ENCODE measurements at places on chromosomes 2 and 18.

DNA sequence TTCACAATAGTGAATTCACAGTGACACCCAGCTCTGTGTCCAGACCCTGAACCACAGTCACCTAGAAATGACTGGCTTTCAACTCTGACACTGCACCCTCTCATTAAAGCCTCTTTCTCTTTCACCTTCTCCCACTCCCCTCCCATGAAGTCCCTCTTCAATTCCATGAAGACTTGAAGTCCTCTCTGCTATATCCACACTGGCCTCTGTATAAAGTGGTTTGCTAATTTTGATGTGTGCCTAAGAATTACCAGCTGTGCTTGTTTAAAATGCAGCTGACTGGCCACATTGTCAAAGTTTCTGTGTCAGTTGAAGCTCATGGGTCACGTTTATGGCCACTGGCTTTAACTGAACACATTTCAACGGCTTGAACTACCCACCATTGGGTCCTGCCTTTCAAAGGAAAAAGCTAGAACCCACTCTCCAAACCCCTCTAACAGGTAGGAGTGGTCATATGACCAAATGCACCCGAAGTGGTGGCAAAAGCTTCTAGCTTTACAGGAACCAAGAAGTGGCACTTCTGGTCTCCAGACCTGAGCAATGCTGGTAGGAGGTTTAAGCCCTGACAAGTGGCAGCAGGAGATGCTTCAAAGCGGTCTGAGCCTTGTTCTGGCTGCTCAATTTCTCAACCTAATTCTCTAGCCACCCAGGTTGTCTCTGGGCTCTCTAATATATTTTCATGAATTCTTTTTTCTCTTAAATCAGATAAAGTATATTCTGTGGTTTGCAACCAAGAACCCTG, 34.2 kb downstream of the B4GALT6 start:
- no peak for DNase-seq

DNA sequence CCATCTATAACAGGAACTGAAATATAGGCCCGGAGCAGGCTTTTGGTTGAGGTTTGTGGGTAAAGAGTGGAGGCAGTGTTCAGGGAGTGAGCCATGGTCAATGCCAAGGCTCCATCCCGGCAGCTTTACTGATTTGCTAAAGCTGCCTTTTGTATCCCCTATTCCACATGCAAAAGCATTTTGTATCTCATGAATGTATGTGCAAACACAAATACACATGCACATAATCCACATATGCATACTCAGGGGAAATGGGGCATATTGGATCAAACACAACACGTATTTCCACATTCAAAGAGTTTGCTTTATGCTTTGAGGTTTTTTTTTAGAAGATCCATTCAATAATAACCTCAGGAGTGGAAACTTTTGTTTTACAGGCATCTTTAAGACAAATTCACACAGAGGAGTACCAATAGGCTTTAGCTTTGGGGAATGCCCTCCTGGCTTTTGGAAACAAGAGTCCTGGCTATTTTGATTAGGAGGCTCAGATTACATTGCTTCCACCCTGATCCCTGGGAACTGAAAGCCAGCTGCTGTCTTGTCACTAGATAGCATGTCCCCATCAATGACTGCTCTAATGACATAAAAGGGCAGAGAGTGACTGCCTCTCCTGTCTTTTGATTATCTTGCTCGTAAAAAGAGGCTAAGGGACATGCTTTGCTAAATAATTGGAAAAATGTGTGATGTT, 263.2 kb downstream of the EN1 start:
- DNase-seq: no peak

DNA sequence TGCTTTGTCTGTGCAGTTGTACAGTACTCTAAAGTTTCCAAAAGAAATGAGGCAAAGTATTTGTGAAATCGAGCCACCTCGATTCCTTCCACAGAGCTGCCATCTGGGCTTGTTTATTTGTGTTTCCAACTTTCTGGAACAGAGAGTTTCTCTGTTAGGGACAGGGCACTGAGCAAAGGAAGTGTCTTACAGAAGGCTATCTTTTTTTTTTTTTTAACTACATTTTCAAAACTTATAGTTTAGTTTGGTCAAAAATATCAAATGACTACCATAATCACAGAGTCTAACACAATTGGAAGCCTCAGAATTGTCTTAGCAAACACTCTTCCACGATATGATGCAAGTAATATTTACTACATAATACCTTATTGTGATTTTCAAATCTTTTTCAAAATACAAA, 796 bp downstream of the RFTN2 start:
- no peak for DNase-seq

DNA sequence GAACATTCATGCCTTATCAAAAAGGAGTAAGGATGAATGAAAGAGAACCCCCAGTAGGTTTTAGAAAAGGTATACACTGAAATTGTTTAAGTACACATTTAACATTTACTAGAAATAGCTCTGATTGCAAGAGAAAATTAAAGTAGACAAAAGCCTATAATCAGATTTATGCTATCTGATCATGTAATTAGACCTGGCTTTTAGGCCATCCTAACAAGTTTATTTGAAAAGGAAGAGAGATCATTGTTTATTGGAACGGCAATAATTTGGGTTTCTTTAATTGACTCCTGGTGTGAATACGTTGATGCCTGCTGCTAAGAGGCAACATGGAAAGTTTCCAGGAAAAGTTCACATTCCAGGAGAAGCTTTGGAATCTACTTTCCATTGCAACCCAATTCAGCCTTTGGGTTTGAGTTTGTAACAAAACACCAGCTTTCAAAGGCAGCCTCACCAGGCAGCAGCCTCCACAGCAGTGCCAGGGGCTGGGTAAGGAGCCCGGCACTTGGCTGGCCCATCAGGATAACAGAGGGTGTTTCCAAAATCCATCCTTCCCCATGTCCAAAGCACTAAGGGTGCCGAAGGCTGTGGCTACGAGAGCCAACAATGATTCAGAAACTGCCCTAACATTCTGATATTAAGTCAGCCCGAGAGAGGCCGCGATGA, 18.0 kb downstream of the FZD7 start:
- DNase-seq: no peak

GRCh38 chr2:71715951-71716696, 262.8 kb downstream of the DYSF start:
- DNase-seq: no peak

DNA sequence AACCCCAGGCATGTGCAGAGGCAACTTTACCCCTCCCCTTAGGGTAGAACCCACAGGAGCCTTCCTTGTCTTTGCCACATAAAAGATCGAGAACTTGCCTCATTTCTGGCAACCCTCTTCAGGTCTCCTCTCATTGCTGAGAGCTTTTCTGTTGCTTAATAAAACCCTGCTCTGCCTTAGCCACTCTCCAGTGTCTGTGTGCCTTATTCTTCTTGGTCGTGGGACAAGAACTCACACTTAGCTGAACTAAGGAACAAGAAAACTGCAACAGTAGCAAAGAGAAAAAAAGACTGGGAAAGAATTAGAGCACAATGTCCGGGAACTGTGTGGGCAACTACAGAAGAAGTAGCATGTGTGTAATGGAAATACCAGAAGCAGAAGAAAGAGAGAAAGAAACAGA, 56.2 kb upstream of the SMIM21 start:
- DNase-seq: peak; percentile 8

DNA sequence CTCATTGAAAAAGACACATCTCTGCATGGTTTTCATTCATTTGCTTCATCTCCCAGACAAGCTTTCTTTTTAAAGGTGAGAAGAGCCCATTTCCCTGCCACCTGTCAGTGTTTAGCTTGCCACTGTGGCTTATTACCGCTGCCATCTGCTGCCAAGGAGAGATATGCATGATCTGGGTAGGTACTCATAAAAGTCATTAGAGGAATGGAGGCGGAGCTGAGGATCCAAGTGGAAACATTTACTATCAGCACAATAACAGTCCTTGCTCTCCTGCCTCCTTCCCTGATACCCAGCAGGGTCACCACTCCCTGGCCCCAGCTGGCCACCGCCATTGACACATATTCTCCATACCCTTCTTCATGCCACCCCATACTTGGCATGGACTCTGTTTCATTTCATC, 390.4 kb downstream of the TSN start:
- DNase-seq: no peak

DNA sequence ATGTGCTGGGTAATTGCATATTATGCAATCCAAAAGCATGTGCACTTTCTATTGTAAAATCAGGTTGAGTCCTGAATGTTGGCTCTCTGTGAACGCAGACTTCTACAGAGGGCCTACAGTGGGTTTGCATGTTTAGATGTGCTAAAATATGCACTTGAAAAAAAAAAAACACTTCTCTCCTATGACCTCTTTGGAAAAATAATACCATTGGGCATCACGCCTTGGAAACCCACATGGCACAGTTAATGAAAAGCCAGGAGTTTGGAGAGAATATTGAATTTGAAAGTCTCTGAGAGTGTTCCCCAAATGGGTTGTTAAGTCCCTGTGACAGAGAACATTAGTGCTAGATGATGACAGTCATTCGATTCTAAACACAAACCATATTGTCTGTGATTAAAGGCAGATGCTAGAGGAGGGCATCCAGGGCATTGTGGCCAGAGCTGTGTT, 710.4 kb upstream of the PIK3C3 start:
- DNase-seq: no peak

- DNase-seq: no peak
These were observed 69.3 kb upstream of the CYP1B1 start for GRCh38 chr2:38145236-38145635.

All from NAMALWA (cell line).